Peyer's patch (tissue), 4 donors: ENCODE measurements at places on chromosomes 4 and X. TPM values are rescaled to one million over a fixed set of nuclear protein-coding genes. Genes with fewer than 3 reads are reported as not detected.

SULT1E1 gene
- 8.3 TPM for total RNA-seq

ADH1B gene
- 308 TPM for total RNA-seq

SOWAHD gene
- not detected for total RNA-seq

DNA sequence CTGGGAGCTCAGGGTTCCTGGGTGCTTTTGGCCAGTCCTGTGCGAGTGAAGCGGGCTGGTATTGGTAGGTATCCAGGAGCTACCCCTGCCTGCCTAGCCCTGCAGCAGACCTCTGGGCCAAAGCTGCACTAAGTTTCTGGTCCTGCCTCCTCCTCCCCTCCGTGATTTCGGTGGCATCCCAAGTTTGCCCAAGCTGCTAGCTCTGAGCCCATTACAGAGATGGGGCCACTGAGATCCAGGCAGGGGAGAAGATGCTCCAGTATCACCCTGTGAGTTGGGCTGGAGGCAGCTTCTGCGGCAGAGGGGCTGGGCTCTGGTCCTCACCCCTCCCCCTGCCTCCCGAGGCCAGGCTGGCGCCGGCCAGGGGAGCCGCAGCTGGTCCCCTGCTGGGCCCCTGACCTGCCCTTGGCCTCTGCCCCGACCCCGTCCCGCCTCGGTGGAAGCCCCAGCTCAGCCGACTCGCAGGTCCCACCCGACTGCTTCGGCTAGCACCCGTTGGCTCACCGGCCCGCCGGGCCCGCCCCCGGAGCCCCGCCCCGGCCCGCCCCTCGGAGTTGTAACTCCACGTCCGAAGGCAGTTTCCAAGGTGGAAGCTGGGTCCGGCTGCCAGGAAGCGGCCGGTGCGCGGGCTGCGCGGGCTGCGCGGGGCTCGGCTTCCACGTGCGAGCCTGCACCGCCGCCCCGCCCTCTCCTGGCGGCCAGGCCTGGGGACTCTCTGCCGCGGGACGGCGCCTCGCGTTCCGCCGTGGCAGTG lies at the start of gene DUSP9:
Gene DUSP9, plus strand, starts transcription at position 584 of the 754 bp plus-strand sequence. CDS start 751 bp downstream, outside the sequence.
- H3K4me1 ChIP-seq: peaks cover 27% of the 10 kb centered on the region
- H3K27me3 ChIP-seq: no peaks in the 10 kb centered on the region
- H3K27ac ChIP-seq: no peak within 1 kb of the TSS
- no peaks in the 10 kb centered on the region for H3K36me3 ChIP-seq
